Right renal cortex interstitium (tissue), 3 donors: ENCODE measurements at places on chromosomes 7 and 10.

GRCh38 chr10:11017000-11017569, 587 bp upstream of the CELF2 start:
- DNase-seq, result no peak

- no peak for DNase-seq
Observed at GRCh38 chr10:110225441-110225755, 18.0 kb downstream of the MXI1 start.

GRCh38 chr7:2488272-2488645, 12.1 kb upstream of the GRIFIN start:
- no peak for DNase-seq

DNA sequence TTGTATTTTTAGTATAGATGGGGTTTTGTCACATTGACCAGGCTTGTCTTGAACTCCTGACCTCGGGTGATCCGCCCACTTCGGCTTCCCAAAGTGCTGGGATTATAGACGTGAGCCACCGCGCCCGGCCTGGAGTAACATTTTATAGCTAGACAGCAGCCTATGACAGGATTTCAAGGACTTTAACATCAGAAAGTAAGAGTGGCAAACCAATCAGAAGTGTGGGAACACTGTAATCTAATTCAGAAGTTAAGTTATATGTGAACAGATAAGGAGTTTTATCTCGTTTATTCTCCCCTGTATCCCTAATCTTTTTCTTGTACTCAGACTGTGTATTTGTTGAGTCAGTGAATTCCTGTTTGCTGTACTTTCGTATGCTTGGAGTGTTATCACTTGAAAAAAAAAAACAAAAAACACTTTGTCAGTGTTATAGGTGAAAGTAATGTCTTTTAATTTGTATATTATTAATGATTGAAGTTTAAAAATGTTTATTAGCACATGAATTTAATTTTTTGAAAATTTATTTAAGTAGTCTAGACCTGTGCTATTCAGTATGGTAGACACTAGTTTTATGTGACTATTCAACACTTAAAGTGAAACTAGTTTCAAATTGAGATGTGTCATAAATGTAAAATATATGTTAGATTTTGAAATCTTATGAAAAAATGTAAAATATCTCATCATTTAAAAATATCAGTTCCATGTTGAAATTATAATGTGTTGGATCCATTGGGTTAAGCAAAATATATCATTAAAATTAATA, 38.6 kb downstream of the RSBN1L start:
- DNase-seq, result no peak

DNA sequence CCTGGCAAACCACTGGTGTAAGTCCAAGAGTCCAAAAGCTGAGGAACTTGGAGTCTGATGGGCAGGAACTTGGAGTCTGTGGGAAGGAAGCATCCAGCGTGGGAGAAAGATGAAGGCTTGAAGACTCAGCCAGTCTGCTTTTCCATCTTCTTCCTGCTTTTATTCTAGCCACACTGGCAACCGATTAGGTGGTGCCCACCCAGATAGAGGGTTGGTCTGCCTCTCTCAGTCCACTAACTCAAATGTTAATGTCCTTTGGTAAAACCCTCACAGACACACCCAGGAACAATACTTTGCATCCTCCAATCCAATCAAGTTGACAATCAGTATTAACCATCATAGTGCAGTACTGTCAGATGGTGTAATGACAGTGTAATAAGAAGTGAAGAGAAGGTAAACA, 119.2 kb downstream of the EPC1 start:
- DNase-seq, result no peak

GRCh38 chr10:77244746-77245145, 392.9 kb downstream of the KCNMA1 start:
- peak; percentile 29 for DNase-seq

GRCh38 chr10:90614631-90615030, 243.2 kb downstream of the HTR7 start:
- DNase-seq, result no peak

GRCh38 chr10:120948889-120949608, 97.9 kb downstream of the WDR11 start:
- peak; percentile 63 for DNase-seq

DNA sequence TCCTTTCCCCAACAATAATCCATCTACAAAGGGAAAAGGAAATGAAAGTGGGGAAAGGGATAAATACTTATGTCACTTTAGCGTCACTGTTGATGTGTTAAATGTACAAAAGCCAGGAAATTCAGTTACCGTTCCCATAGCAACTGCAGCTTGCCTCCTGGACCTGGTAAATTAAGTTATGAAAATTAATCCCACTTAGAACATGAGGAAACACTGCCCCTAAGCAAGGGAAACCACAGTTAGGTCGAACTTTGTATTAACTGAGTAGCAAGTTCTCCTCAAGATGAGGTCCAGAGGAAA, 338.2 kb upstream of the AOAH start:
- DNase-seq, result no peak

DNA sequence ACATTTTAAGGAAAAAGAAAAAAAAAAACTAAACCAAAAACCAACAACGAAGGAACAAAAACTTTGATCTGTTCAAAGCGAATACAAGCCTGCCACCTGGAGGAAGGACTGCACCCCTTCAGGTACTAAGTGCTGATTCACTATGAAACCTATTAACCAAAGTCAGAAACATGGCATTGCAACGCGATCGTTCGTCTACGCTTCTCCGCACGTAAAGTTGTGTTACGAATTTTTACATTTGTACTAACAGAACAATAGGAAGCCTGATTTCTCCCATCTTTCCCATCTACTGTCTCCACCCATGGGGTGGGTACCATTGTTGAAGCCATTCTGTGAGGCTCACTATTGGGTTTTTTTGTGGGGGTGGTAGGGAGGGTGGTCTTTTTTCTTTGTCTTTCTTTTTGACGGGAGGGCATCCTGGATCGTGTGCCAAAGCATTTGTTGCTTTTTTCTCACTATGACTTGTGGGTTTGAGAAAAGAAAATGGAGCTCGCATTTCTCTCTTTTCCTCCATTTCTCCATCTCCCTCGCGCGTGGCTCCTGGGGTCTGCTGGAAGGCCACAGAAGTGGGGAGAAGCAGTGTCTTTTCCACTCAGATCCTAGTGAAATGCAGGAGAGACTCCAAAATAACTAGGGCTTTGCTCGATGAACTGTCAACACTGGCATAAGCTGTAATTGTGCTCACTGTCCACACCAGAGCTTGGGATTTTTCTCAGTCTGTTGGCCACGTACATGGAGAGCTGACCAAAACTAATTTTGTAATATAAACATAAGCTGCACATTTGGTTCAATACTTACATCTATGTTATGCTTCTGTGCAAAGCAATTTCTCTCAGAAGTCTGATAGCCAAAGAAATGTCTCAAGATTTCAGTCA, 100.9 kb upstream of the YAE1 start:
- DNase-seq, result peak; percentile 25

DNA sequence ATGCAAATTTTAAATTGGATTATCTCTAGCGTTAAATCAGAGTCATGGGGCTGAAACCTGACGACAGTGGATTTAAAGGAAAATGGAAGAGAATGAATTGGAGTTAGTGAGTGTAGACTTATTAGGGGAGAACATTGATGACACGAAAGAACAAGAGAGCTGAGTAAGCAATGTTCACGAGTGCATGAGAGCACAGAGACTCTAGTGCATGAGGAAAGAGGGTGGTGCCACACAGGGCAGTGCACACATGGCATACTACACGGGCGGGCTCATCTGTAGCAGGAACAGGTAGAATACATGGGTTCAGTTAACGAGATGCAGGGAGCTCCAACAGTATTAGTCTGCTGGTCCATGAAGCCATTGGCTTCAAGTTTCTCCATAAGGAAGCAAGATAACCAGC, 53.9 kb downstream of the USP6NL start:
- no peak for DNase-seq

GRCh38 chr7:665736-666453, 60.6 kb upstream of the DNAAF5 start:
- no peak for DNase-seq

GRCh38 chr10:116287906-116288501, 15.0 kb upstream of the GFRA1 start:
- DNase-seq, result no peak

DNA sequence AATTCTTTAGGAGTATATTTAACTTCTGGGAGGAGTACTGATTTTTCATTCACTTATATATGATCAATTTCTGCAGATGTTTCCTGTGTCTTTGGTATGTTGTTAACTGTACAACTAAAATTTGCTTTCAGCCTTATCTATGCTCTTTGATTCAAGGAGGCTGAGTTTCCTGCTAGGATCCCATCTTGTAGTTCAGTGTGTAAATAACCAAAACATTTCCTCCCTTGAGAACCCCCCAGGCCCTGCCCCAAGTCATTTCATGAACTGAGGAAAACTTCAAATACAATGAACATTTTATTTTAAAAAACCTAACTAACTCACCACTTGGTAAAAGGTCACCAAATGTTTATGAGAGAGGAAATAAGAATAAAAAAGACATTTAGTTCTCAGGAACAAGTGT, 55.5 kb downstream of the VWA2 start:
- DNase-seq, result no peak

DNA sequence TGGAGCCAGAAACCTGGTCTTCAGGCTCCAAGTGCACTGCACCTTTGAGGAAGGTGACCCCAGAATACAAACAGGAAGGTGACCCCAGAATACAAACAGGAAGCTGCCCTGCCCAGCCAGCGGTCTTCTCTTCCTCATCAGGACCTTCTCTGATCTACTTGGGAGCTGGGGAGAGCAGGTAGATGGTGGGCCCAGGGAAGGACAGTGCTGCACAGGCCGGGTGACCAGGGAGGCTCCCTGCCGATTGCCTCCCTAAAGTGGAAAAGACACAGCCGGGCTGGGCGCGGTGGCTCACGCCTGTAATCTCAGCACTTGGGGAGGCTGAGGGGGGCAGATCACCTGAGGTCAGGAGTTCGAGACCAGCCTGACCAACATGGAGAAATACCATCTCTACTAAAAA, 151.8 kb upstream of the CHST15 start:
- no peak for DNase-seq

DNA sequence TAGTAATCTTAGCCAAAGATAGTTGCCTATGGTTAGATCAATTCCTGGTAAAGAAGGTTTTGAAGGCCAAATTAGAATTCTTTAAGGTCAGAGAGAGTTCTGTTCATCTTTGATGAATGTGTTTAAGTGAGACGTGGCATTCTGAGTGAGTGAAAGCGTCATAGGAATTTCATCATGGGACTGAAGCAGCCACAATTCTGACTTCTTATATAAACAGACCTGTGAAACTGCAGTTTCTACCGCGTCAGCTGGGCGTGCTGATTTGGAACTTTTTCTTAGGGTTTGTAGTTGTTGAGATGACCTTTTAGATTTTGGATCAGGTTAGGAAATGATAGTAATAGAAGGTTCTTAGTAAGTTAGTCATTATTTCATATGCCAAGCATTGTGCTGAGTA, 103.8 kb downstream of the CNNM2 start:
- DNase-seq, result no peak

DNA sequence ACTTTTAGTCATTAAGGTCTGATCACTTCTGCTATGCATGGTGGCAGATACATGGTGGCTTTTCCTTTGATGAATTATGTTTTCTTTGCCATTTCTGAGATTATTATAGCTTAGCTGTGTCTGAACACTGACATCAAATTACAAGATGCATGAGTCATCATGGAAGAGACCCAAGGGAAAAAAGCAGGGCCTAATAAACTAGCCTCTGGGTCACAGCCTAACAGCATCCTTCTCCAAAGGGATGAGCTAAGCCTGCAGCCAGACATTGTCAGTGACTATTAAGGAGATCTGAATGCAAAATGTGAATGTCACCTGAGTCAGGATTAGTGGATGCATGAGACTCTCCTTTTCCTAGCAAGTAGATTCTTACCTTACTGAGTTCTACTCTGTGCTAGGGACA, 19.1 kb upstream of the OGDHL start:
- DNase-seq, result no peak

DNA sequence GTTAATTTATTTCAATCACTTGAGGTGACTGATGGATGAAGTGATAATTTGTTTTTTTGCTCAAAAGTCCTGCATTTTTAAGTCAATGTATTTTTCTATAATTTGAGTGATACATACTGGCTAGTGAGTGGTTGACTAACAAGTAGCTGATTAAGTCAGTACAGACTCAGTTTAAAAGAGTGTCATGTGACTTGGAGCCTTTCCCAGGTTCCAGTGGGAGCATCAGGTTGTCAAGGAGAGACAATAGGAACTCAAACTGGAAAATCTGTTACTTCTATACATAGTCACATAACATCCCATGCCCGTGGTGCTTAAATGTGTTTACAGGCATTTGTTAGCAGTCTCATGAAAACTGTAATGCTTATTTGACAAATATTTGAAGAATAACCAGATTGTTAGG, 154.7 kb downstream of the ANK3 start:
- DNase-seq, result no peak

GRCh38 chr7:23721456-23721855, 11.4 kb downstream of the STK31 start:
- no peak for DNase-seq

GRCh38 chr10:74674927-74675326, 151.5 kb upstream of the KAT6B start:
- DNase-seq, result no peak

- no peak for DNase-seq
Observed at GRCh38 chr7:80253653-80254052, 119.0 kb downstream of the GNAI1 start.

- DNase-seq, result no peak
Observed at GRCh38 chr10:26507441-26507840, 69.3 kb downstream of the APBB1IP start.

GRCh38 chr10:7908541-7909210, 90.4 kb downstream of the TAF3 start:
- DNase-seq, result no peak

- no peak for DNase-seq
Observed at GRCh38 chr7:1987591-1988532, 244.9 kb downstream of the MAD1L1 start.

DNA sequence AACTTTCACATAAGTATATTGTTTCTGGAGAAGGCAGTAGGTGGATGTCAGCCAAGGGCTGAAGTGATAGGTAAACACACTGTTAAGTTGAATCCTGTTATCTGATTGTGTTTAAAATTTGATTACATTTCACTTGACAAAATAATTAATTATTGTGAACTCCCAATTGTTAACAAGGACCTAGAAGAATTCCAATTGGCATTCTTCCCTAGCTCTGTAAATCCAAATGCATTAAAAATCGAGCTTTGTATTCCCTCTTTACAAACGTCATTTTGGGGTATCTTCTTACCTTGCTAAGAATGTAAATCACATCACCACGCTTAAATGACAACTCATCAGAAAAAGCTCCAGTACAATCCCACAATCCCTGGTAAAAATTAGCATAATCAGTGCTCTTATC, 179.9 kb downstream of the SKAP2 start:
- no peak for DNase-seq

DNA sequence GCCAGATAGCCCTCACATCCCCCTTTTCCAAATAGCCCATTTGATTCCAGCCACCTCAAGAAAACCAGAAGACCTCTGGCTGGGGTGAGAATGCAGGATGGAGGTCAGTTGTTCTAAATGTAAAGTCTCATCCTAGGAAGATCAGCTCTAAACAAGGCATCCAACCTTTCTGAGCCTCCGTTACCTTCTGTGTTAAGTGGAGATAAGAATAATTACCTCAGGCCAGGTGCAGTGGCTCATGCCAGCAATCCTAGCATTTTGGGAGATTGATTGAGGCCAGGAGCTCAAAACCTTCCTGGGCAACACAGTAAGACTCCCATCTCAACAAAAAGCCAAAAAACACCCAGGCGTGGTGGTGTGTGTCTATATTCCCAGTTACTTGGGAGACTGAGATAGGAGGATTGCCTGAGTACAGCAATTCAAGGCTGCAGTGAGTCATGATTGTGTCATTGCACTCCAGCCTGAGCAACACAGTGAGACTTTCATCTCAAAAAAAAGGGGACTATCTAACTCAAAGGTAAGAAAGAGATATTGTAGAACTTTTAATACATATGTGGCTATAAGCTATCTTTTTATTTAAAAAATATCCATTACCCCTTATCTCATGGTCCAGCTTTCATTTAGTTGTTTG, 43.5 kb downstream of the PRTFDC1 start:
- no peak for DNase-seq
